ENCODE measurements at places on chromosomes 7 and 10.

- DNase-seq = no peak
These were observed 77.1 kb downstream of the KAT6B start for GRCh38 chr10:74903491-74903890.

DNA sequence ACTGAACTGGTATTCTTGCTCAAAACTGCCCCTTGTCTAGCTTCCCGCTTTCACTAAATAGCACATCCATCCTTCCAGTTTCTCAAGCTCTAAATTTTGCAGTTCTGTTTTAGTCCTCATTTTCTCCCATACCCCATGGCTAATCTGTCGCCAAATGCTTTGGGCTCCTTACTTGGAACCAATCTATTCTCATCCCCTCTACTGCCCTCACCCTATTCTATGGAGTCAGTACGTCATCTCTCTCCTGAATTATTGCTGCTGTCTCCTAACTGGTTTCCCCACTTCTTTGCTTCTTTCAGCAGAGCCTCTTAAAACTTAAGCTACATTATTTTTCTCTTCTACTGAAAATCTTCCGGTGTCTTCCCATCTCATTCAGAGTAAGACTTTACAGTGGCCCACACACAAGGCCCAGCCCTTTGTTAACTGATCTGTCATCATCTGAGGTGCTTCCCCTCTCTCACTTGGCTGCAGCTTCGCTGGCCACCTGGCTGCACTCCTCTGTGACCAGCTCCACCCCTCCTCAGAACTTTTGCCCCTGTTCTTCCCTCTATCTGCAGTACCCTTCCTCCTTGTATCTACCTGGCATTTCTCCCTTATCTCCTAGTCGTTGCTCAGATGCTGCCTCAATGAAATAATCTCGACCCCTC is 9.9 kb downstream of the STARD3NL start:
- no peak for DNase-seq

DNA sequence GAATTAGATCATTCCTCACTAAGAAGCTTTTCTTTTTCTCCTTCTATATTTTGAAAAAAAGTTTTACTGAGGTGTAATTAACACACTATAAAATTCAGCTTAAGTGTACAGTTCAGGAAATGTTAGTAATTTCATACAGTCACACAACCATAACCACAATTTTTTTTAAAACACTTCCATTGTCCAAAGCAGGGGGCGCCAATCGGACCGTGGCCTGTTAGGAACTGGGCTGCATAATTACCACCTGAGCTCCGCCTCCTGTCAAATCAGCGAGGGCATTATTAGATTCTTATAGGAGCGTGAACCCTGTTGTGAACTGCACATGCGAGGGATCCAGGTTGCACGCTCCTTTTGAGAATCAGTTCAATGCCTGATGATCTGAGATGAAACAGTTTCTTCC is 427.1 kb downstream of the TFEC start:
- no peak for DNase-seq

GRCh38 chr10:116553378-116553980 is 7.7 kb downstream of the PNLIP start:
- DNase-seq = no peak

Measured in effector memory CD8-positive, alpha-beta T cell (primary cell).